Activated naive CD4-positive, alpha-beta T cell treated with anti-CD3 and anti-CD28 coated beads, Interleukin-2, amount 50 U/mL, for 72 hours (primary cell): ENCODE measurements at places on chromosomes 4 and X. TPM values are rescaled to one million over a fixed set of nuclear protein-coding genes. Genes with fewer than 3 reads are reported as not detected.

Gene MECP2
- 61.0 TPM for total RNA-seq

Gene F9
- not detected for total RNA-seq

Gene RAB28
- total RNA-seq, result 13.5 TPM

Gene PNMA5
- not detected for total RNA-seq

Gene USP51
- total RNA-seq, result 3.9 TPM

Gene P2RY10
- 96.6 TPM for total RNA-seq

Gene SMPX
- total RNA-seq, result not detected

Gene TMEM271
- not detected for total RNA-seq

Gene TMEM156
- total RNA-seq, result 13.8 TPM
